ENCODE measurements at places on chromosomes 13 and 19. TPM values are rescaled to one million over a fixed set of nuclear protein-coding genes. Genes with fewer than 3 reads are reported as not detected.

DNA sequence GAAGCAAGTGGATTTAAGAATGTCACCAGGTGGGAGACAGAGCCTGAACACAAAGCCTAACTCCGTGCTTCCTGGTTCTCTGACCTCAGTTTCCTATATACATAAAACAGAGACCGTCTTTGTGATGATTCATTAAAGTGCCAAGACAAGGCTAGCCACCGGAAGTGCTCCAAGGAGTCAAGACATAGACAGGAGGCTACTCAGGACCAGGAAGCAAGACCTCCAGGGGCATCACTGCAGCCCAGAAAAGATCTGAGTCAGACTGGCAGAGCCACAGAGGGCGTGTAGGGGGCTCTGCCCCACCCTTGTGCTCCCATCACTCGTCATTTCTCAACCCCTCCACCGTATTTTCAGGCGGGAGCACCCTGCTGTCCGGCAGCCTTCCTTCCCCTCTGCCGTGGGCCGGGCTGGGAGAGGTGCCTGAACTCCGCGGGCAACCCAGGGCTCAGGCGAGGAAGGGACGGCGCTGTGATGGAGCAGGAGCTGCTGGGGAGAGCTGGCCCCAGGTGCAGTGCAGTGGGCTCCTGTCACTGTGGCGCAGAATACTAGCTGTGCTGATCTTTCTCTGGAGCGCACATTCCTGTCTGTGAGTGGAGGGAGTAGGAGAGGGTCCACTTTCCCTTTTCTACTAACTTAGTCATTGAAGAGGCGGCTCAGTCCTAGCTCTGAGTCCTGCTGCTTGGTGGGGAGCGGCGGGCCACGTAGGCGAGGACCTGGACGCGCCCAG, 134.7 kb upstream of the GPR12 start:
- DNase-seq: no peak
- H3K4me1 ChIP-seq: peaks cover 2% of the 10 kb centered on the region
- H3K36me3 ChIP-seq: no peaks in the 10 kb centered on the region
- no peak overlapping the region for H3K27ac ChIP-seq
- no peak overlapping the region for H3K4me3 ChIP-seq
- H3K27me3 ChIP-seq: peaks cover 1% of the 10 kb centered on the region

DNA sequence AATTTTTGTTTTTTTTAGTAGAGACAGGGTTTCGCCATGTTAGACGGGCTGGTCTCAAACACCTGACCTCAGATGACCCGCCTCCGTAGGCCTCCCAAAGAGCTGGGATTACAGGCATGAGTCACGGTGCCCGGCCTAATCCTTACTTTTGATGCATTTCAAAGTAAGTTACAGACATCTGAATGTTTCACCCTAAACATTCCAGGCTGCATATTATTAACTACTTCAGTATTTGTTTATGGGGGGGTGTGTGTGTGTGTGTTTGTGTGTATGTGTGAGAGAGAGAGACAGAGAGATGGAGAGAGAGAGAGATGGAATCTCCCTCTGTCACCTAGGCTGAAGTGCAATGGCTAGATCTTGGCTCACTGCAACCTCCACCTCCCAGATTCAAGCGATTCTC, 13.1 kb downstream of the SULT2B1 start:
- H3K4me1 ChIP-seq: no peaks in the 10 kb centered on the region
- no peak overlapping the region for H3K4me3 ChIP-seq
- H3K36me3 ChIP-seq: no peaks in the 10 kb centered on the region
- no peak for DNase-seq

- no peaks in the 10 kb centered on the region for H3K36me3 ChIP-seq
- H3K4me1 ChIP-seq: no peaks in the 10 kb centered on the region
- DNase-seq: no peak
- peaks cover 2% of the 10 kb centered on the region for H3K27me3 ChIP-seq
Observed at GRCh38 chr13:35136585-35136984, 194.5 kb downstream of the NBEA start.

The MBD3L3 gene
- not detected for polyA plus RNA-seq

The LRRC25 gene
- polyA plus RNA-seq: 7.7 TPM

The HSPH1 gene
- polyA plus RNA-seq: 19.4 TPM

DNA sequence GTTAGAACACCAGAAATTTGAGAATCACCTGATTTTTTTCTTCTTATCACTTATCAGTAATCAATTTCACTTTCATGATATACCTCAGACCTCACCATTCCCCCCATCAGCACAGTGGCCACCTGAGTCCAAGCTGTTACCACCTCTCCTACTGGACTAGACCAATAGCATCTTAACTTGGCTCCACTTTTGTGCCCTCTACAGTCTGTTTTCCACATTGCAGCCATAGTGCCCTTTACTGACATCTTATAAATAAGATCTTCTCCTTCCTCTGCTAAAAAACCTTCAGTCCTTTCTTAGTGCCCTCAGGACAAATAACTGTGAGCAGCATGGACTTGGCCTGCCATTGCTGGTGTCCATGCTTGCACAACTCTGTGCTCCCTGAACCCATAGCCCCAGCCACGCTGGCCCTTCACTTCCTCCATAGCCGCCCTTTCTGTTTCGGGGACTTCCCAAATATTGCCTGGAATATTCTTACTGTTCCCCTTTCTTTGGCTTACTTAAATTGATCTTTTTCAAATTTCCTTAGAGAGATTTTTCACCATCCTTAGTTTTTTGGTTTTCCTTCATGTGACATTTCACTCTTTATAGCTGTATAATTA, 380.8 kb downstream of the LMO7 start:
- no peak for DNase-seq
- H3K27me3 ChIP-seq: no peaks in the 10 kb centered on the region
- H3K36me3 ChIP-seq: no peaks in the 10 kb centered on the region
- no peaks in the 10 kb centered on the region for H3K4me1 ChIP-seq

The KANK3 gene
- polyA plus RNA-seq: 8.0 TPM

Measured in immature natural killer cell (primary cell).